HT-29 (cell line): ENCODE measurements at places on chromosomes 11 and 22.
A peak's percentile ranks its signal among the peaks of the same experiment; 100 is the strongest.

DNA sequence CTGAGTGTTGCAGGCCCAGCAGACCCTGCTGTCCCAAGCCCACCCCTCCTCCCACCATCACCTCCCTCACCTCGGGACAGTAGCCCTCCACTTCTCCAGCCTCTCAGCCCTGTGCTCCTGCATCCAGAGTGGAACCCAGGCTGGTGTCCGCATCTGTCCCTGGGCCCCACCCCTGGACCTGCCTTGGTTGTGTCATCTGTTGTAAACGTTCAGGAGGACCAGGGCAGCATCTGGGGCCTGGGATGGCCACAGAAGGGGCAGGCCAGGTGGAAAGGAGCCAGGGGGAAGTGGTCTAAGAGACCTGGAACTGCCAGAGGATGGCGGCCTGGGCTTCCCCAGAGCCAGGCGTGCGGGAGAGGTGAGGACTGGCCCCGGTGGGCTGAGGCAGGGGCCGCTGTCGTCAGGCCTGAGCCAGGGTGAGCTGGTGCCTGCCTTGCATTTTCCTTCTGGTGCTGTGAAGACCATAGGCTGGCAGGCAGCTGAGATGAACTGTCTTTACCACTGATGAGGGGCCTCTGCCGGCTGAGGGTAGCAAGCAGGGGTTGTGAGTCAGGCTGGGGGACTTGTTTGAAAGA lies 26.1 kb upstream of the MGAT3 start:
- DNase-seq = no peak

DNA sequence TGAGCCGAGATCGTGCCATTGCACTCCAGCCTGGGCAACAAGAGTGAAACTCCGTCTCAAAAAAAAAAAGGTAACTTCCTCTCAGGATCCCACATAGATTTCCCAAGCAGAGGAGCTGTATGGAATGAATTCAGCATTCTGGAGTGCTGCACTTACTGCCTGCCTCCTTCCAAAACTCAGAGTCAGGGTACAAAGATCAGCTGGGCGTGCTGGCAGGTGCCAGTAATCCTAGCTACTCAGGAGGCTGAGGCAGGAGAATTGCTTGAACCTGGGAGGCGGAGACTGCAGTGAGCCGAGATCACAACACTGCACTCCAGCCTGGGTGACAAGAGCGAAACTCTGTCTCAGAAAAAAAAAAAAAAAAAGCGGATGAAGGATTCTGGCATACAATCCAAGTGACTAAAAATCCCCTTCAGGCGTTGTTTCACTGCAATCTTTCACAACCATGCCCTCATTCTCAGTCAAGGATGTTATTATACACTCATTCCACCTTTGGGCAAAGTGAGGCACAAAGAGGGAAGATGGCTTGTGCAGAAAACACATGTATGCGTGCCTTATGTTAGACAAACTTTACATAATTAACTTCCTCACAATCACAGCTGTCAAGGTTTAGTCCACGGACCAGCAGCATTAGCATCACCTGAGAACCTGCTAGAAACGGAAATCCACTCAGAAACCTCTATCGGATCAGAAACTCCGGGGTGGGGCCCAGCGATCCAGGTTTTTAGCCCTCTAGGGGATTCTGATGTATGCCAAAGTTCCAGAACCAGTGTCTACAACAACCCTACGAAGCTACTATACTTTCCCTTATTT lies 1.1 kb upstream of the NOL12 start:
- no peak for DNase-seq

GRCh38 chr11:9138612-9139579 lies 47.5 kb upstream of the SCUBE2 start:
- peak; percentile 87 for DNase-seq

DNA sequence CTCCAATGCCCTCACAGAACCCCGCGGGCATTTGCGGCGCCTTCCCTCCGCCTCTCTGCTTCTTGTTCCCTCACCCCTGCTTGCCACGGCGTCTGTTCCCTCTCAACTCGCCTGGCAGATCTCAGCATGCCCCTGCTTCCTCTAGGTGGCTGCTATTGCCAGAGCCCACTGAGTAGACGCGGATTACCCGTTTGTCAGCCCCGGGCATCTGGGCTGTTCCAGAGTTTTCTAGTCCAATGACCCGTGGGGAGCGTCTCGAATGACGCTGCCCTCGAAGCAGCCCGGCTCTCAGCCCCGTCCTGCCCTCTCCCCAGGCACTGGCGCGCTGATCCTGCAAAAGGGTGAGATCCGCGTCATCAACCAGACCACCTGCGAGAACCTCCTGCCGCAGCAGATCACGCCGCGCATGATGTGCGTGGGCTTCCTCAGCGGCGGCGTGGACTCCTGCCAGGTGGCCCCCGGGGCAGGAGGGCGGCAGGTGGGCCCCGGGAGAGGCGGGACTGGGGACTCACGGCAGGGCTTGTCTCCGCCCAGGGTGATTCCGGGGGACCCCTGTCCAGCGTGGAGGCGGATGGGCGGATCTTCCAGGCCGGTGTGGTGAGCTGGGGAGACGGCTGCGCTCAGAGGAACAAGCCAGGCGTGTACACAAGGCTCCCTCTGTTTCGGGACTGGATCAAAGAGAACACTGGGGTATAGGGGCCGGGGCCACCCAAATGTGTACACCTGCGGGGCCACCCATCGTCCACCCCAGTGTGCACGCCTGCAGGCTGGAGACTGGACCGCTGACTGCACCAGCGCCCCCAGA lies 49.7 kb downstream of the ST14 start:
- DNase-seq = no peak

GRCh38 chr11:62443390-62444235 lies 24.8 kb downstream of the SCGB1A1 start:
- no peak for DNase-seq

- no peak for DNase-seq
These were observed 597 bp upstream of the PLXNB2 start for GRCh38 chr22:50307890-50308596.

- no peak for DNase-seq
These were observed 42.5 kb upstream of the DEUP1 start for GRCh38 chr11:93288079-93288478.

DNA sequence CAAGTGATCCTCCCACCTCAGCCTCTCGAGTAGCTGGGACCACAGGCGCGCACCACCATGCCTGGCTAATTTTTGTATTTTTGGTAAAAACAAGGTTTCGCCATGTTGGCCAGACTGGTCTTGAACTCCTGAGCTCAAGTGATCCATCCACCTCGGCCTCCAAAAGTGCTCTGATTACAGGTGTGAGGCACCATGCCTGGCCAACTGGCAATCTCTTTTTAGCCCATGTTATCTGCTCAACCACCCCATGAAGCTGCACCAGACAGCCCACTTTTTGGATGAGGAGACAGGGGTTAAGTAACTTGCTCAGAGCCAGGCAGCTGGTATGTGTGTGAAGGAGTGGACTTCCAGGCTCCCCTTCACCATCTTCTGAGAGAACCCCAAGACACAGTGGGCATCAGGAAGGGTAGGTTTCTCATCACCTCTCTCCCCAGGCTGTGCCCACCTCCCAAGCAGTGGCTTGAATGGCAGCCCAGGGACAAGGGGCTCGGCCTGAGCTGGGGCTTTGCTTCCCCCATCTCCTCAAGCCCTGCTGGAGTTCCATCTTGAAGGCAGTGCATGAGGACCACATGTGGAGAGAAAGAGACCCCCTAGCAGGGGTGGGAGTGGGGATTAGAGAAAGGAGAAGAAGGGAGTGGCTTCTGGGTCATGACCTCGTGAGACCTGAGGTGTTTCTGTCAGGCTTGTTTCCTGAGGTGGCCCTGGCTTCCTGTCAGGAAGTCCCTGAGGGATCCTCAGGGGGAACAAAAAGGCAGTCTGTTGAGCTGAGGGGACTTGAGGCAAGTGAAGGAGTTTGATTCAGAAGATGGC lies 87.5 kb upstream of the PARVA start:
- no peak for DNase-seq

GRCh38 chr22:44862981-44863860 lies 110.8 kb downstream of the ARHGAP8 start:
- DNase-seq = no peak

- no peak for DNase-seq
These were observed 6.1 kb upstream of the DDB2 start for GRCh38 chr11:47208628-47209027.

DNA sequence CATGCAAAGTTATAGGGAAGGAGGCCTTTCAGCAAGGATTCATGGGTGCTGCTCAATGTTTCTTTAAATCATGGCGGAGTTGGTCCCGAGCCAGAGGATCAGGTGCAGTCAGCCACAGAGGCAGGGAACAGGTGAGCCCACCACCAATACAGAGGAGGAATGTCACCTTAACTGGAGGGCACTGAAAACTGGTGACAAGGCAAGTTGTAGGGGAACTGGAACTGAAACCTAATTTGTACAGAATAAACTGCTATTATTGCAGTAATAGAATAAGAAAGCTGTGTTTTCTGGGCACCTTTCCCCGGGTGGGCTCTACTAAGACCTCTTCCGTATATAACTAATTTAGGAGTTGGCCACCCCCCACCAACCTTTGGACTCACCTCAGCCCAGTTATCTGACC lies 296.0 kb upstream of the NARS2 start:
- DNase-seq = no peak

- DNase-seq = no peak
These were observed 5.7 kb upstream of the ADAMTS15 start for GRCh38 chr11:130442737-130443136.

DNA sequence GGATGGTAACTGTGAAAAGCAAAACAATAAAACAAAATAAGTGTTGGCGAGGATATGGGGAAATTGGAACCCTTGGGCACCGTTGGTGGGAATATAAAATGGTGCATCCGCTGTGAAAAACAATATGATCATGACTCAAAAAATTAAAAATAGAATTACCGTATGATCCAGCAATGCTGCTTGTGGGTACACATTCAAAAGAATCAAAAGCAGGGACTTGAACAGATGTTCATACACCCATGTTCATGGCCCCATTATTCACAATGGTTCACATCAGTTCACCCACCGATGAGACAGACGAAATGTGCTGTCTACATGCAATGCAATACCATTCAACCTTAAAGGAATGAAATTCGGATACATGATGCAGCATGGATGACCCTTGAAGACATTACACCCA lies 1.2 kb upstream of the DERL3 start:
- DNase-seq = no peak

DNA sequence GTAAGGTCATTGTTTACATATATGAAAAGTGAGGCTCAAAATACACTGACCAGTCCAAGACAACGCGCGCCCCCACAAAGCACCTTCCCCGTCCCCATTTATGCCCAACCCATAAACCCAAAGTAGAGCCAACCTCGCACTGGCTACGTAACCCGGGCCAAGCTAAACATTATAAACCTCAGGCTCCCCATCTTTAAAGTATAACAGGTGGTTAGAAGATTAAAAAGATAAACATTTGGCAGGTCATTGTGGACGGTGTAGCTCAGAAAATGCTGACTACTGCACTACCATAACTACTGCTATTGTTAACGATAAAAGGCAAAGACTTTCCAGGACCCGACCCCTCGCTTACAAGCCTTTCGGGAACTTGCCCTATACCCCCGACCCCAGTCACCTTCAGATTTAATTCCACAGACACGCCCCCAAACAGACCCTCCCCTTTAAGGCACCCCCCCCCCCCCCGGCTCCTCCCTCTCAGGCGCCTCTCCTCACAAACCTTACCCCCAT lies 470 bp downstream of the NUMA1 start:
- peak; percentile 62 for DNase-seq

DNA sequence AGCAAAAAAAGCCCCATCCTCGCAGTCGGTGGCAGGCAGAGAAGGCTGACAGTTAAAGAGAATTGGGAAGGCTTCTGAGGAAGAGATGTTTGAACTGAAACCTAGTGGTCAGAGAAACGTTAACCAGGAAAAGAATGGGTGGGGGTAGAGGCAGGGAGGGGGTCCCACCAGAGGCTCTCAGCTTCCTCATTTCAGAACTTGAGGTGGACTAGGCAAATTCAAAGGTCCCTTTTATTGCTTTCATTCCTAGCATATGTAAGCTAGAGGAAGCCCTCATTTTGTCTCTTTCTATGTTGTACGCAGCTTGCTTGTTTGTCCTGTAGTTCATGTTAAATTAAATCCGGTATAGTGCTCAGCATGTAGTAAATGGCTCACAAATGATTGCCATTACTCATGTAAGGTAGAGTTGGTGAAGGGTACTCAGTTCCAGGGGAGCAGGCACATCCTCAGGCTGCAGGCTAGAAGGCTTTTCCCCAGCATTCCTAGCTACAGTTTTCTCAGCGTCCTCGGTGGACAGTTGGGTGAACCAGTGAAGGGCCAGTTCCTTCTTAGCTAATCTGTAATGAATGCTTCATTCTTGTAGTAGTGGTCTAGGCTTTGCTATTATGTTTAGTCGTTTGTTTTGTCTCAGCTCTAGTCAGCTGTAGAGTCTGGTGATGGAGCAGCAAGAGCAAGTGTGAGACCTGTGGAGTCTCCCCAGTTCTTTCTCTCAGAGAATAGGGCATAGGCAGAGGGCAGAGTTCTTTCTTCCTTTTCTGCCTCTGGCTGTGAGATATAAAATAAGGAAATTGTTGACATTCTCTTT lies 58.6 kb downstream of the UVRAG start:
- DNase-seq = no peak

DNA sequence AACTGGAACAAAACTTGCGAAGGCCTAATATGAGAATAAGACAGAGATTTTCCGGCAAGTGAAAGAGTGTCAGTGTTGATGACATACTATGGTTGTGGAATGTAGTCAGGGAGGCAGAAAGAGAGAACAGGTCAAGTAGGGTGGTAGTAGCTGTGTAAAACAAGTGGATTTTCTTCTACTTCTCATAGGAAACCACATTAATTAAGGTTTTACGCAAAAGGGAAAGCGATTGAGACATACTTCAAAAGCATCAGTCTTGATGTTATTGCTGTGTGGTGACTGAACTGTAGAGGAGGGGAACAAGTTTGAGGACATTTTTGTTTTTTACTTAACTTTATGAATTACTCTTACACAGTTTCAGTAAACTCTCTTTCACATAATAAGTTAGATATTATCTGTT lies 186.0 kb upstream of the CNTN5 start:
- no peak for DNase-seq

- no peak for DNase-seq
These were observed 108.4 kb downstream of the FAT3 start for GRCh38 chr11:92332986-92333385.

DNA sequence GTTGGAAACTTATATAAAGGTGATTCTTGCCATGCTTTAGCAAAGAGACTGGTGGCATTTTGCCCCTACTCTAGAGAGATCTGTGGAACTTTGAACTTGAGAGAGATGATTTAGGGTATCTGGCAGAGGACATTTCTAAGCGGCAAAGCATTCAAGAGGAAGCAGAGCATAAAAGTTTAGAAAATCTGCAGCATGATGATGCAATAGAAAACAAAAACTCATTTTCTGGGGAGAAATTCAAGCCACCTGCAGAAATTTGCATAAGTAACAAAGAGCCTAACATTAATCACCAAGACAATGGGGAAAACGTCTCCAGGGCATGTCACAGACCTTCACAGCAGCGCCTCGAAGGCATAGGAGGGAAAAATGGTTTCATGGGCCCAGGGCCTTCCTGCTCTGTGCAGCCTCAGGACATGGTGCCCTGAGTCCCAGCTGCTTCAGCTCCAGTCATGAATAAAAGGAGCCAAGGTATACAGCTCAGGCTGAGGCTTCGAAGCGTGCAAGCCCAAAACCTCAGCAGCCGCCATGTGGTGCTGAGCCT lies 83.4 kb downstream of the MRTFA start:
- no peak for DNase-seq
